ENCODE measurements at places on chromosomes 3 and 15. TPM values are rescaled to one million over a fixed set of nuclear protein-coding genes. Genes with fewer than 3 reads are reported as not detected.

Gene ATP13A5
- not detected for total RNA-seq

Gene SNX4
- total RNA-seq = 23.2 TPM

Gene MKRN3
- not detected for total RNA-seq

Gene CXCR6
- not detected for total RNA-seq

Gene PAQR5
- total RNA-seq = 11.5 TPM

Gene NEK10
- total RNA-seq = 1.4 TPM

Gene AP3S2
- total RNA-seq = 40.0 TPM

Gene SH2D7
- total RNA-seq = not detected

Gene UCN2
- total RNA-seq = 0.46 TPM

Gene TM4SF18
- total RNA-seq = 2.2 TPM

Gene IL17RD
- total RNA-seq = 72.9 TPM

Gene SLC30A4
- total RNA-seq = not detected

Gene CCDC39
- 0.44 TPM for total RNA-seq

Gene RRP9
- 49.9 TPM for total RNA-seq

Gene SPESP1
- total RNA-seq = not detected

Gene IGSF11
- total RNA-seq = 1.7 TPM

Gene CYP1A2
- total RNA-seq = not detected

Gene CELSR3
- 27.9 TPM for total RNA-seq

Gene CLDN1
- 5.9 TPM for total RNA-seq

Gene SLC22A13
- total RNA-seq = 0.42 TPM

Gene MEGF11
- total RNA-seq = 2.7 TPM

Gene USP50
- total RNA-seq = not detected
